ENCODE measurements at places on chromosomes 7 and 10.
A peak's percentile ranks its signal among the peaks of the same experiment; 100 is the strongest.

GRCh38 chr10:74898201-74898976 lies 72.0 kb downstream of the KAT6B start:
- H3K27me3 ChIP-seq: no peaks in the 10 kb centered on the region
- no peak overlapping the region for H3K4me3 ChIP-seq
- peaks cover 4% of the 10 kb centered on the region for H3K4me1 ChIP-seq
- DNase-seq: no peak
- no peak overlapping the region for H3K27ac ChIP-seq

GRCh38 chr10:49600046-49600445 lies 10.1 kb upstream of the SLC18A3 start:
- H3K4me3 ChIP-seq: no peak overlapping the region
- H3K27me3 ChIP-seq: no peaks in the 10 kb centered on the region
- H3K4me1 ChIP-seq: no peaks in the 10 kb centered on the region

DNA sequence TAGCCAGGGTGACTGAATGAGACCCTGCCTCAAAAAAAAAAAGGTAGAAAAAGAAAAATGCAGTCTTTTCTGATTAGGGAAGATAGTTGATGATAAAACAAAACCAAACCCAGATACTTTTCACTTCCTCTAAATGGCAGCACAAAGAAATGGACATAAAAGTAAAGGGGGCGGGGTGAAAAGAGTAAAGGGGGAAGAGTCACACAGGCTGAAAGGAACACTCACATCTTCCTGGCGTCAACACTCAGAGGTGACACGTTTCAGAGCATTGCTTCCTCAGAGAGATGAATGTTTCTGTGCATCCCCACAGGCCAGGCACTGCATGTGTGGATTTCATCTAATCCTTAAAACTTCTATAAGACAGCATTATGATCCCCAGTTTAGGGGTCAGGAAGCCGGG lies 81.2 kb downstream of the HIPK2 start:
- H3K4me1 ChIP-seq: peaks cover under 1% of the 10 kb centered on the region
- H3K4me3 ChIP-seq: no peak overlapping the region
- no peaks in the 10 kb centered on the region for H3K27me3 ChIP-seq
- DNase-seq: no peak
- H3K27ac ChIP-seq: no peak overlapping the region

- DNase-seq: no peak
- no peak overlapping the region for H3K4me3 ChIP-seq
- no peaks in the 10 kb centered on the region for H3K27me3 ChIP-seq
- no peaks in the 10 kb centered on the region for H3K4me1 ChIP-seq
- no peaks in the 10 kb centered on the region for H3K36me3 ChIP-seq
- no peak overlapping the region for H3K27ac ChIP-seq
Observed at GRCh38 chr10:62689712-62690111, 114.8 kb upstream of the ADO start.

DNA sequence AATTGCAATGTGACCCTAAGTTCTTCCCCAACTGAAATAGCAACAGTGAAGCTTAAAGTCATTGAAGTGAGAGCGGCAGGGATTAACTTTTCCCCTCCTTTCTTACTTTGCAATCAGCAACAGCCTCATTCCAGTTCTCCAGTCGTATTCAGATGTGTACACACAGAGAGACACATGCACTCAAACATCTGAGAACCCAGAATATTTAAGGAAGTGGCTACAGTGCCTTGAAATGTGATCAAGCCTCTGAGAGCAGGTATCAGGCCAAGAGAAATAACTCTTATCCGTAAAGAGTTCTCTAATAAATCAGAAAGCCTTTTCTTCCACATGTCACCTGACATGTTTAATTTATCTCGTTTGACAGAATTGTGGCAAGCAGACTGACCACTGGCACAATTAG lies 388.9 kb upstream of the NPVF start:
- H3K27me3 ChIP-seq: no peaks in the 10 kb centered on the region
- no peaks in the 10 kb centered on the region for H3K4me1 ChIP-seq
- peak overlapping the region; percentile 87 for H3K27ac ChIP-seq
- no peak for DNase-seq

- no peaks in the 10 kb centered on the region for H3K27me3 ChIP-seq
- H3K27ac ChIP-seq: no peak overlapping the region
- DNase-seq: no peak
Observed at GRCh38 chr10:111498560-111498959, 421.7 kb downstream of the ADRA2A start.

- H3K27ac ChIP-seq: no peak overlapping the region
- H3K27me3 ChIP-seq: peaks cover 26% of the 10 kb centered on the region
- no peak for DNase-seq
- H3K4me1 ChIP-seq: no peaks in the 10 kb centered on the region
- no peaks in the 10 kb centered on the region for H3K36me3 ChIP-seq
Observed at GRCh38 chr10:70974351-70974901, 86.1 kb upstream of the PCBD1 start.

GRCh38 chr10:128314686-128315085 lies 188.5 kb upstream of the MKI67 start:
- no peak overlapping the region for H3K27ac ChIP-seq
- no peaks in the 10 kb centered on the region for H3K27me3 ChIP-seq
- H3K4me1 ChIP-seq: no peaks in the 10 kb centered on the region
- H3K4me3 ChIP-seq: no peak overlapping the region
- DNase-seq: no peak

GRCh38 chr10:82245157-82245556 lies 370.2 kb downstream of the NRG3 start:
- H3K4me3 ChIP-seq: no peak overlapping the region
- DNase-seq: no peak
- H3K27me3 ChIP-seq: no peaks in the 10 kb centered on the region
- H3K36me3 ChIP-seq: no peaks in the 10 kb centered on the region
- H3K4me1 ChIP-seq: no peaks in the 10 kb centered on the region
- no peak overlapping the region for H3K27ac ChIP-seq

- no peak overlapping the region for H3K27ac ChIP-seq
- no peak for DNase-seq
- H3K36me3 ChIP-seq: no peaks in the 10 kb centered on the region
- H3K4me1 ChIP-seq: no peaks in the 10 kb centered on the region
- no peaks in the 10 kb centered on the region for H3K27me3 ChIP-seq
Observed at GRCh38 chr7:24764972-24765744, 7.9 kb upstream of the GSDME start.

DNA sequence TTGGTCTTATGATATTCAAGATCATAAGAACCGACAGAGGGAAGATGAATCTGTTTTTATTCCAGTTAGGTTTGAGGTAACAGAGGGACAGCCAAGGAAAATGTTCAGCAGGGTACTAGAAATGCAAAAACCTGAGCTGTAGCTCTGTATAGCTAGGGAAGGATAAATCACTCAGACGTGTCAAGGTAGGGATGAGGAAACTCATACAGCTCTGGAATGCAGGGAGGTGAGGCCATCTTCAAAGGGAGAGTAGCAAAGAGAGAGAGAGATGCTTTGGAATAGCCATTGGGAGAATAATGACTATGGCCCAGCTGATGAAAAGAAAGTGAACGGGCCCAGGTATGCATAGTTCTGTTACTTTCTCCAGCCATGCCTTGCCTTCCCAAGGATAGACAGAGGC lies 77.8 kb downstream of the PAX2 start:
- no peaks in the 10 kb centered on the region for H3K36me3 ChIP-seq
- peaks cover 23% of the 10 kb centered on the region for H3K4me1 ChIP-seq
- no peak overlapping the region for H3K4me3 ChIP-seq
- no peak overlapping the region for H3K27ac ChIP-seq

DNA sequence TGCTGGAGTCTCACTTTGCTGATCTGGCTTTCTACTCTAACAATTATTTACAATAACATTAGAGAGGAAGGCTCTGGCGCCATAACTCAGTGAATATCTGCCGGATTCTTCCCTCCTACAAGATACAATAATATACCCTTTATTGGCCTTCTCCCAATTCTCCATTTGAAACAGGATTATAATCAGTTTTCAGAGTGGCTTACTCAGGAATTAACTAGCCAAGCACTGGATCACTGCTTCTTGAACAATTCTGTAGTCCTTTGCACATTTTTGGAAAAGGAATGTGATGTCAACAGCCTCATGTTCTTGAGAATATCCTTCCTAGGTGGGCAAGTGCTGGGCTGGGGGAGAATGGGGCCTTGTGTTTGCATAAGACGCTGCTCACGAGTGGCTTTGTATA lies 125.9 kb downstream of the HIPK2 start:
- no peak overlapping the region for H3K4me3 ChIP-seq
- DNase-seq: no peak
- H3K36me3 ChIP-seq: no peaks in the 10 kb centered on the region
- H3K27ac ChIP-seq: no peak overlapping the region
- peaks cover 71% of the 10 kb centered on the region for H3K4me1 ChIP-seq

- H3K27ac ChIP-seq: no peak overlapping the region
- no peak for DNase-seq
- no peak overlapping the region for H3K4me3 ChIP-seq
- H3K27me3 ChIP-seq: no peaks in the 10 kb centered on the region
Observed at GRCh38 chr10:92785118-92785517, 63.2 kb upstream of the EXOC6 start.

DNA sequence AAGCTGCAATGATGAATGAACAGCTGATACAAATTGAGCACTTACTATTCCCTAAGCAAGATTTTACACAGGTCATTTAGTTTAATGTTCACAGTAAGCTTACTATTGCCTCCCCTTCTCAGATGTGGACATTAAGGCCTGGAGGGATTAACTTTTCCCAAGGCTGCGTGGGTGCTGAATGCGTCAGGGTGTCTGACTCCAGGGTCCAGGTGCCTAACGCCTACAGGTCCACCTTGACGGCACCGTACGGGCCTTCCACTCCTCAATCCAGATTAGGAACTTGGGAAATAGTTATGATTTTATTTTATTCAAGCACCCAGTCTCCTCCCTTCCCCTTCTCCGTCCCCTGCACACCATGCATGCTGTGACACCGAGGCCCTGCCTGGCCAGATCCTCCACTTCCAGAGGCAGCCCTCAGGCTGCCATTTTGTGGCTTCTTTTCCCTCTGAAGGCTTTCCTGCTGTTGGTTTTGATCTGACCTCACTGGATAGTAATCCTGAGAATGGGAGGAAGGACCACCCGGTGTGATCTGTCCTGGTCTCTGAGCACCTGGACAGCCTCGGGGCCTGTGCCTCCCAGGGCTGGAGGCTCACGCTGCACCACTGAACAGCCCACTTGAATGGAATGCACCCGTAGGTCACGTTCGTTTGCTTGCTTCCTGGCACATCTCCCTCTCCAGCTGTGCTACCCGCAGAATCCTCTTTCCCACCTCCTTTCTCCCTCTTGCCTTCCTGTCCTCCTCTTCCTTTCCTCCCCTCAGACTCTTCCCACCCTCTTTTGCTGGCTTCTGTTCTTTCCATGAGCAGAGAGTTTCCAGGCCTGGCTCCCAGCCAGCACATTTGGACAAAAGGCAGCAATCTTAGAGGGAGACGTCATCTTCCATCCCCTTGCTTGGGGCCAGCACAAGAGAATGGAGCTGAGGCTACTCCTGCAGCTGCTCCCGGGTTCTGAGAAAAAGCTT lies 14.4 kb downstream of the DENND2A start:
- peak overlapping the region; percentile 69 for H3K27ac ChIP-seq
- H3K4me3 ChIP-seq: no peak overlapping the region
- H3K27me3 ChIP-seq: no peaks in the 10 kb centered on the region

GRCh38 chr10:5811387-5811821 lies 1.8 kb downstream of the GDI2 start:
- H3K4me1 ChIP-seq: peaks cover 27% of the 10 kb centered on the region
- peak overlapping the region; percentile 96 for H3K27ac ChIP-seq
- peak overlapping the region; percentile 87 for H3K4me3 ChIP-seq
- no peaks in the 10 kb centered on the region for H3K27me3 ChIP-seq
- DNase-seq: no peak

DNA sequence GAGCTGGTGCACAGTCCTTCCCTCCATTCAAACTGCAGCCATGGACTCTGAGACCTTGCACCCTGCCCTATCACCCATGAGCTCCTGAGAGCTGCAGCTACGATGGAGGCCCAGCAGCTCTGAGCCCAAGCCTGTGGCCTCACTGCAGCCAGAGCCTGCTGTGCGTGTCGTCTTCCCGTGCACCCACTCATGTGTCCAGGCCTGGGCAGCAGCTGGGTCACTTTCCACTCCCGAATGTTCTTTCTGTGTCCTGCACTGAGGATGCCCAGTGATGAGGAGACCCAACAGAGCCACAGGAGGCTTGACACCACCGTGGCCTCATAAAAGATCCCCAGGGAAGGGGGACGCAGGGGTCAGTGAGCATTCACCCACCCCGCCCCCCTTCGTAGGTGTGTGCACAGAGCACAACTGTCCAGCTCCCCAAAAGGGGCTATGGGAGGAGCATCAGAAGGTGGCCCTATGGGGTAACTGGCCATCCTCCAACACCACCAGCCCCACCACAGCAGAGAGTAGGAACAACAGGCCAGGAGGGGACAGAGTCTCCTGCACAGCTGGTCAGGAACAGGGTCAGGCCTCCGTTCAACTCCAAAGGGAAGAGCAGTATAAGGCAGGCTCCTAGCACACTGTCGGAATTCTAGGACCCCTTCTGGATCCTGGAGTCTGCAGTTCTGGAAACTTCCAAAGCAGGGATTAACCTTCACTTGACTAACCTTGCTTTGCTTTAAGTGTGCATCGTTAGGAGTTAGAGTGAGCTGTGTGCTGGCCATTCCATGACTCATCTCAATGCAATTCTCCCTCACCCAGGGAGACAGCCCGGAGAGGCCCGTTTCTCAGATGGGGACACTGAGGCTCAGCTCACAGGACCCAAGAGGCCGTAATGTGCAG lies 52.6 kb downstream of the RASGEF1A start:
- no peaks in the 10 kb centered on the region for H3K36me3 ChIP-seq
- H3K27ac ChIP-seq: no peak overlapping the region
- H3K4me1 ChIP-seq: no peaks in the 10 kb centered on the region
- no peak overlapping the region for H3K4me3 ChIP-seq
- H3K27me3 ChIP-seq: peaks cover 30% of the 10 kb centered on the region

- no peak overlapping the region for H3K27ac ChIP-seq
- H3K27me3 ChIP-seq: no peaks in the 10 kb centered on the region
- H3K4me3 ChIP-seq: no peak overlapping the region
- no peaks in the 10 kb centered on the region for H3K4me1 ChIP-seq
- no peak for DNase-seq
Observed at GRCh38 chr10:44242826-44243225, 142.1 kb downstream of the CXCL12 start.

DNA sequence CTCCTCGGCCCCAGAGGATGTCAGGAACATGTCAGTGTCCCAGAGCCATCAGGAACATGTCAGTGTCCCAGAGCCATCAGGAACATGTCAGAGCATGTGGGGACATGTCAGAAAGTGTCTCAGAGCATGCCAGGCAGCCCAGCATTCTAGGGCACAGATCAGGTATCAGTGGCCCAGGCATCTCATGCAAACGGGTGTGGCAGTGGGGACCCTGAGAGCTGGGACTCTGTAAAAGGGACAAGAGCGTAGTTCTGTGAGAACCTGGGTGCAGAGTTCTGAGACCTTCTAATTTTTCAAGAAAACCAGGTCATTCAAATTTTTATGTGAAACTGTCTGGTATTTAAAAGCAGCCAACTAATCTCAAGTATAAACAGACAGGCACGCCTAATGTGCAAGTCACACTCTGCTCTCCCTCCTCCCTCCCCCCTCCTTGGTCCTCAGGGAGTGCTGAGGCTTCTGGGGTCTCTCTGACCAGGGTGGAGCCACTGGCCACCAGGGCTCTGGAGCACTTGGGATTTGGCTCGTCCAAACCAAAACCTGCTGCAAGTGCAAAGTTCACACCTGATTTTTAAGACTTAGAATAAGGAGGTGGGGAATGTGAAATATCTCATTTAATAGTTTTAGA lies 64.6 kb downstream of the ALOX5 start:
- no peak for DNase-seq
- H3K36me3 ChIP-seq: no peaks in the 10 kb centered on the region
- H3K27me3 ChIP-seq: no peaks in the 10 kb centered on the region
- H3K4me1 ChIP-seq: no peaks in the 10 kb centered on the region
- H3K4me3 ChIP-seq: no peak overlapping the region
- H3K27ac ChIP-seq: no peak overlapping the region
